ENCODE measurements at places on chromosomes 7 and 10.

- no peak for DNase-seq
Measured at GRCh38 chr7:42900842-42901241, 11.0 kb downstream of the C7orf25 start.

GRCh38 chr10:93715345-93715744 lies 13.0 kb upstream of the FRA10AC1 start:
- DNase-seq: no peak

GRCh38 chr10:128839701-128840100 lies 627.3 kb upstream of the MGMT start:
- DNase-seq: no peak

DNA sequence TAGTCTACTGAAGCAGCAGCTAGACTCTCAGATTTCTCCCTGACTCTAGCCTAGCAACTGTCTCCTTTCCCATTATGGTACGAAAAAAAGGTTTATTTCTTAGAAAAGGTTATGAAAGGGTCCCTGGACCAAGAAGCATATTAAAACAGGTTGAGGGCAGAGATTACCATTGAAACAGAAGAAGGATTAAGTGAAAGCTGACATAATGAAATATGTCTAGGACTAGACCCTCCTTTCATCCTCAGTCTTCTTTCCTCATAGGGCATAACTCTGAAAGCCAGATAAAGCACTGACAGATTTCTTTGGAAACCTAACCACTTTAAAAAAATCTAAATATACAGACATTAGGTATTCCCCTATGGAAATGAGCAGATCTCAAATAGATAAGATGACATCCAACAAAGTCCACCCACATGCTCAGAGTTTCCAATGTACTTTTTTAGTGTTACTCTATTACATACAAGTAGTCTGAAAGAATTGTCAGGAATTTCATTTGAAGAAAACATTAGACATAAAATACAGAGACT lies 58.6 kb downstream of the JMJD1C start:
- no peak for DNase-seq

GRCh38 chr10:112967200-112967599 lies 17.2 kb downstream of the TCF7L2 start:
- no peak for DNase-seq

DNA sequence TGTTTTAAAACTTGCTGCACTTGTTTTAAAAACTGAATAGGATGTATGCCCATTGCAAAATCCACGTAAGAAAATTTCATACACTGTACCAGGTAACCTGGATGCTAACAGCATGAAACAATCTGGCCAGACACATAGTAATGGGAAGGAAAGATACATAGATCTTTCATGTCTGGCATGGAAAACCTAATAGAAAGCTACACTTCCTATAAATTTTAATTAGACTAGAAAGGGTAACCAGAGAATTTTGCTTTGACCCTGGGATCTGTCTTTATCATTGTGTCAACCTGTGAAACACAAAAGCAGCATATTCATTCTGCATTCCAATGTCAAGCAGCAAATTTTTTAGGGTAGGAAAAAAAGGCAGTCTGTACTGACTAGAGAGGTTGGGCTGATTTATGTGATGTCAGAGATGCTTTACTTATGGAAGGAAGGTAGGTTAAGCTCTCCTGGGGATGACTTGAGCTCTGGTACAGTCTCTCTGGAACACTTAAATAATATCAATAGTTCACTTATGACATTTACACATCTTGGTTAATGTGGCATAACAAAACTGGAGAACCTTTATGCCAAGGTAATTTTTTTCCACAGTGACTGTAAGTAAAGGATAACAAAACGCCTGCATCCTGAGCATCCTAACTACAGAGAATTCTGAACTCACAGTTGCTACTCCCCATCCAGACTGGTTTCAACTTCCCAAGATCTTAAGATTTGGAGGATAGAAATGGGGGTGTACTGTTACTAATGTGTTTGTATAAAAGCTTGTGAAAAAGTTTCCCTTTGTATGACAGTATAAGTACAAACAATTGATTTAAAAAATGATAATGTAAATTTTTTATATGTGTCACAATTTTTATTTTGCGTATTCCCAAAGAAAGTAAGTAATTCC lies 44.7 kb downstream of the DOCK4 start:
- DNase-seq: no peak

GRCh38 chr10:103517234-103518085 lies 24.0 kb downstream of the NEURL1 start:
- no peak for DNase-seq

GRCh38 chr10:130135676-130136225 lies 440 bp upstream of the GLRX3 start:
- no peak for DNase-seq

All from stimulated activated CD4-positive, alpha-beta T cell treated with anti-CD3 and anti-CD28 coated beads, Interleukin-4, amount 100 ng/mL, for 1 hour (primary cell).